Stimulated activated CD4-positive, alpha-beta T cell treated with anti-CD3 and anti-CD28 coated beads, Interleukin-1b, Interleukin-23, amount 100 ng/mL, for 1 hour (primary cell): ENCODE measurements at places on chromosomes 13 and 19.

- no peak for DNase-seq
Measured at GRCh38 chr13:113929628-113930615, 44.0 kb downstream of the C13orf46 start.

DNA sequence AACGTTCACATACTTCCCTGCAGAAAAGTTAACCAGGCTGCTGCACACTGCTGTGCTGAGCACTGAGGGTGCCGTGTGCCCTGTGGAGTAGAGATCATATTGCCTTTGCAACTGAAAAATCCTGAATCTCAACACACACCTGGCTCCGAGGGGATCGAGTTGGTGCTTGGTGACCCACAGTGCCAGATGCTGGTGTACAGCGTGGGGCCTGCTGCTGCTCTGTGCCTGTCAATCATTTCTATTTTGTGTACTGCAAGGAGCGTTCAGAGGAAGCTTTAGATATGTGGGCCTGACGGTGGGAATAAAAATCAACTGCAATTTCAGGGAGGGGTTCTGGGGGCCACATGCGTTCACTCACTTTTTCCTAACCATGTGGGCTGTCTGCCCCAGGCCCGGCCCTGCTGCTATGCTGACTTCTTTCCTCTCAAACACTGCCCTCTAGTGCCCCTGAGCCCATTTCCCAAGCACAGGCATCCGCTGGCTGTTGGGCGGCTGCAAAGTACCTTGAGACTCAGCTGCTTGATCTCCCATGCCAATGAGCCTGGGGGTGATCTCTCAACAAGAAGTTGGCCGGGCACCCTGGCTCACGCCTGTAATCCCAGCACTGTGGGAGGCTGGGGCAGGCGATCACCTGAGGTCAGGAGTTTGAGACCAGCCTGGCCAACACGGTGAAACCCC, 9.7 kb upstream of the LENG8 start:
- no peak for DNase-seq

DNA sequence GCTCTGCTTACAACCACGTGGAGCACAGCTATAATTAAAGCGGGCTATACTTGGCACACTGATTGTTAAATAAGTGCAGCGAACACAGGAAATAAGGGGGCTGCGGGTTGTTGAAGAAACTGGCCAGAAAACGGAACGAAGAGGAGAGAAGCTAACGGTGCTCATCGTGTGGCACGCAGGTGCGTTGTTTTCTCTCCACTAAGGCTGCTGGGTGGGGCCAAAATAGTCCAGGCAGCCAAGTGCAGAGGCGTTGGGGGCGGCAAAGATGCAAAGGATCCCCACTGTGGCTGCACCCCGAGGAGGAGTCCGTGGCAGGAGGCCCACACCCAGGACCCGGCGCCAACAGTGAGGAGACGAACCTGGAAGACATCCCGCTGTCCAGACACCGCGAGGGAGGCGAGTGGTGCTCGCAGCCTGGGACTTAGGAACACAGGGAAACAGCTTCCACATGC, 8.1 kb upstream of the ARL11 start:
- no peak for DNase-seq

DNA sequence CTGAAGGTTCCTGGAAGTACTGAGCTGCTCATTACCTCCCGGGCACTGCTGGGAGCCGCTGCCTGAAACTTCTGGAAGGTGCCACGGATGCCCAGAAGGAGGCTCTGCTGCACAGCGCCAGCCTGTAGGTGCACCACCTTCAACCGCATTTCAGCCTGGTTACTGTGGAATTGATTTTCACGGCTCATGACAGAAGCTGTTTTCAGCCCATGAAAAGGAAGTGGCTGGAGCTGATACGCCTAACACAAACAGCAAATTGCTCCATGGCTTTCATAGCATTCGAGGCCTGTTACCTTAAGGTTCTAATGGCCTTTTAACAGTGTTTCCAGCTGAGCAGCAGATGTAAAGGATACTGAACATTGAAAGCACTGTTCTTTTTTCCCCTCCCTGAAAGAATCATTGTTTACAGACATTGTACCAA, 22.0 kb downstream of the GPC6 start:
- no peak for DNase-seq

DNA sequence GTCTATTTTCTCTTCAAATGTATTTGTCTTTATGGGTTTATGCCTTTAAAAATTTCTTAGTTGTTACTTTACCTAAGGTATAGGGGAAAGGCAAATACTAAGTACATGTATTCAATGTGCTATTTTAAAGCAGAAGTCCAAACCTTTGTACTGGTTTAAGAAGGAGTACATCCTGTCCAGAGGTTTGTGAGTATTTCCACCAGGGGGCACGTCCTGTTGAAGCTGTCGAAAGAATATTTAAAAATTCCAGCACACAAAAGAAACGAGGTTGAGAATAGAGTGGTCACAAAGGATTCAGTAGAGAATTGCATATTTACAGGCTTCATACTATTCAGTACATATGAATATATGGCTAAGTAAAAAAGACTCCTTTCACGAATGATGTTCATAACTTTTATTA, 59.8 kb downstream of the URI1 start:
- no peak for DNase-seq

DNA sequence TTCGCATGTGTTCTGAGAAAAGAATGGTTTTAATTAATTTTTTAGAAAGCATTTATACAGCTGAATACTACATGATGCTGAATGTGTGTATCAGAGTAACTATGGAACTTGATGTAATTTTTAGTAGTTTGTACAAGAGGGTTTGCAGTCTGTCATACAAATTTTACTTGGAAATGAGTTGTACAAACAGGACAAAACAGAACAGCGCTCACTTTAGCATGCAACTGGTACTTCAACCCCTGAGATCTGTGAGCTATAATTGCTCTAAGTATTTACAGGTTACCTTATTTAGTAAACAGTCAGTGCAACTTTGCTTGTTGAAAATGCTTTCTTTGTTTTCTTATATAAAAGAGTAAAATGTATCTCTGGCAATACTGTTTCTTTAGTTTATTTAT, 706 bp downstream of the TNFRSF19 start:
- DNase-seq = no peak

DNA sequence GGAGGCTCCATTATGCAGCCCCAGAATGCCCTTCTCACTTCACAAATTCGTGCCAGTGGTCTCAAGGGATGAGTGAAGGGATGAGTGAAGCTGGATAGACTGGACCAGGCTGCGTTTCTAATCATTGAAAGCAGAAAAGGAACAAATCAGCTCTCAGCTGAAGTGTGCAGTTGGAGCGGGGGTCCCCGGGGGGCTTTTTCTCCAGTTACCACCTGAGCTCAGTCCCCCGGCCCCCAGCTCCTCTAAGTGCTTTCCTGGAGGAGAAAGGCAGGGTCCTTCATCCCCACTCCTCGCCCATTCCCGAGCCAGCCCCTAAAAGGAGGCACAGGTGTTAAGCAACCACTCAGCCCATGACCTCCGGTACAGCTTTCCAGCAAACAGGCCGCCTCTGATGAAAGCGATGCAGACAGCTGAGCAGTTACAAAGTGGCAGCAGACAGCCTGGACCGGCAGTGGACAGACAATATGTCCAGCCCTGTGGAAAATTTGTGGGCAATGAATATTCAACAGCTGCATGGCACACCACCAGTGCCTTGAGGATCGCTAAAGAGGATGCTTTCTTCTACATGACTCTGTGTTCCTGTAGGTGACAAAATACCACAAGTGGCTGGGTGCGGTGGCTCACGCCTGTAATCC, 110.7 kb upstream of the UBL3 start:
- DNase-seq = no peak

- DNase-seq = no peak
Measured at GRCh38 chr13:71876648-71877255, 9.7 kb upstream of the DACH1 start.

DNA sequence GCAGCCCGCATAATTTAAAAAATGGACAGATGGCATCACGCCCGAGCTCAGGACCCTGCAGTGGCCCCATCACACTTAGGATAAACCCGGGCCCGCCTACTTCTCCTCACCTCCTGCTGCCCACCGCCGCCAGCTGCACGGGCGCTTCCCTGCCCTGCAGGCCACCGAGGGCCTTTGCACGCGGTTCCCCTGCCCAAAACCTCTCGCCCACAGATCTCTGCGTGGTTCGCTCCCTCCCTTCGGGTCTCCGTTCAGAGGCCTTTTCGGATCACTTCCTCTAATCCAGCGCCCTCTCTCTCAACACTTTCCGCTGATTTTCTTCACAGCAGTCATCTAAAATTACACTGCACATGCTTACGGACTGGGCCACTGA, 1.8 kb downstream of the SHISA7 start:
- DNase-seq = no peak

- no peak for DNase-seq
Measured at GRCh38 chr13:74741732-74742131, 607.5 kb upstream of the KLF12 start.

- DNase-seq = no peak
Measured at GRCh38 chr13:36764957-36765356, 54.1 kb upstream of the RFXAP start.

- DNase-seq = no peak
Measured at GRCh38 chr19:3606174-3606689, 443 bp downstream of the TBXA2R start.

- DNase-seq = no peak
Measured at GRCh38 chr19:13968999-13969398, 16.7 kb downstream of the DCAF15 start.

DNA sequence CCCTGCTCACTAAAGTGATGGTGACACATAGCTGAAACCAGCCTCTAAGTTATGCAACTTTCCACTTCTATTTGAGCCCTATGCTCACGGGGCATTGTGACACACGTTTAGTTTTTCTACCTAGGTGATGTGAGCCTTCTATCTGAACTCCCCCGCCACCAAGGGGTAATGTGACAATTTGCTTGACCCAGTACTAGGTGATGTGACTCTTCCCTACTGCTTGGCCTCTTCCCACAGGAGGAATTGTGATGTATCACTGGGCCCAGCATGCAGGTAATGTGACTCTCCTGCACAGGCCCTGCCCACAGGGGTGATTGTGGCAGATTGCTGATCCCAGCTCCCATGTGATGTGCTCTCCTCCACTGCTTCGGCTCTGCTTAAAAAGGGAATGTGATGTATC, 42.7 kb upstream of the ZNF43 start:
- no peak for DNase-seq

GRCh38 chr19:32878988-32879387, 9.4 kb upstream of the SLC7A9 start:
- DNase-seq = no peak

- no peak for DNase-seq
Measured at GRCh38 chr13:111262281-111262680, 58.2 kb upstream of the TEX29 start.

DNA sequence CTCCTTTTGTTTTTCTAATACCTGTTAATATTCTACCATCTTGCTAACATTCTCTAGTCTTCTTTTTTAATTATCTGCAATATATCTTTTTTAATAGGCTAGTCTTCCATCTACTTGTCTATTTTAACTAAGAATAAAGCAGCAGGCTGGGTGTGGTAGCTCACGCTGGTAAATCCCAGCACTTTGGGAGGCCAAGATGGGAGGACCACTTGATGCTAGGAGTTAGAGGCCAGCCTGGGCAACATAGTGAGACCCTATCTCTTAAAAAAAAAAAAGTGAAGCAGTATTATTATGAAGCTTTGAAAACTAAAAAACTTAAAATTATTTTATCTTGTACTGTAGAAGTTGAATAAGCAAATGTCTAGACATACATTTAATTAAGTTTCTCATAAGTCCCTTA, 3.3 kb downstream of the UTP14C start:
- no peak for DNase-seq

DNA sequence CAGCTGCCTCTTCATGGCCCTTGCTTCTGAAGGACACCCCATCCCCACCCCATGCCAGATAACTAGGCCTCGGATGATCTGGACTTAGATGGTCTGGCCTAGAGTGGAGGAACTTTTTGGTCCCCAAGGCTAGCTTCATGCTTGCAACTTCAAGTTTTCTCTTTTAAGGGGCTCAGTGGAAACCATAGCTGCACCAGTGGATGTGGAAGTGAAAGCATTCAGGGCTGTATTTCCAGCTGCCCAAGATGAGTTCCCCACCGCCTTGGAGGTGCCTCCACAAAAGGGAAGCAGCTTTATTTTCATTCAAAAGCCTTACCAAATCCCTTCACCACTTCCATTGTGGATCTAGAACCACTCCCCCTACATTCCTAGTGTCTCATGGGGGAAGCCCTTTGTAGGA, 17.6 kb upstream of the GSX1 start:
- no peak for DNase-seq

- no peak for DNase-seq
Measured at GRCh38 chr13:105929505-105929904, 606.0 kb downstream of the EFNB2 start.

DNA sequence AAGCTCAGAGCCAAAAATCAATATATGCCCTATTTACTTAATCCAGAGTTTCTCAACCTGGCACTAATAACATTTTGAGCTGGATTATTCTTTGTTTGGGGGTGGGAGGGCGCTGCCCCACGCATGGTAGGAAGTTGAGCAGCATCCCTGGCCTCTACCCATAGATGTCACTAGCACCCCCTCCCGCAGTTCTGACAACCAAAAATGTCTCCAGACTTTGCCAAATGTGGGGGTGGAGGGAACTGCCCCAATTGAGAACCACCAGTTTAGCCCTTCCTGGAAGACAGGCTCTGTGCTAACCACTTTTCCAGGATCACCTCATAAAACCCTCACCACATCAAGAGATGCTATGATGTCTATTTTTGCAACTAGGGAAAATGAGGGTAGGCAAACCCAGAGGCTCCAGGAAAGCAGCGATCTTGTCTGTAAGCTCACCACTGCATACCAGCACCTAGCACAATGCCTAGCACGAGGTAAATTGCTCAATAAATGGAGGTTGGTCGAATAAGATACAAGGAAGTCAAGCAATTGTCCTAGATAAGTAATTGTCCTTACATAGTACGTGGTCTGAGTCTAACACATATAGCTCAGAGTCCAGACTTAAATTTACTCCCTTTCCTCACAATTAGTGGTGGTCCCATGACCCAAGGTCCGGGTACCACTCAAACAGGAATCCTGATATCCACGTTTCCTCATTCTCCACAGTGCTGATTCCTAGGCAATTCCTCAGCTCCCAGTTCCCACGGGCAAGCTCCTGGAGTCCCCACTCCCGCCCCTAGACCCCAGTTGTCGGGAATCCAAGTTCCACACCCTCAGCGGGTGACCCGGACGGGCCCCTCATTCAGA, 892 bp downstream of the TRIR start:
- DNase-seq = no peak

GRCh38 chr19:41698746-41699230, 9.6 kb upstream of the CEACAM5 start:
- DNase-seq = no peak

DNA sequence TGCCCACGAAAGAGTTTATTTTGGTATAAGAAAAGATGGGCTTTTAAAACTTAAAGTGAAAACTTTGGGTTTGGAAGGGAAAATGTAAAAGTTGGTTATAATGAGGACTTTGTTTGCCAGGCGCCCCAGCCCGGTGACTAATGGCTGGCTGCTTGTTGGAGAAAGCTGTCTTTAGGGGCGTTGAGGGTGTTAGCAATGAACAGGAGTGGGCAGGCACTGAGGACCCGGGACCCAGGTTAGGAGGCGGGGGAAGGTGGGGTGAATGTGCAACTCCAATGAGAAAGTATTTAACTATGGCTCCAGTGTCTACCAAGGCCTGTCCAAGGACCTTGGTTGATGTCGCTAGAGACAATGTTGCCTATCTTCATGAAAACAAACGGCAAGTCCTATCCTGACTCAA, 118.6 kb downstream of the ZNF536 start:
- no peak for DNase-seq

- DNase-seq = no peak
Measured at GRCh38 chr19:18839465-18840287, 7.9 kb downstream of the UPF1 start.
